ENCODE measurements at places on chromosomes 1 and 21. TPM values are rescaled to one million over a fixed set of nuclear protein-coding genes. Genes with fewer than 3 reads are reported as not detected.

Gene CXADR
- 66.0 TPM for polyA plus RNA-seq

Gene TBX19
- polyA plus RNA-seq = 1.7 TPM

Gene KCND3
- polyA plus RNA-seq = 0.05 TPM

Gene MSH4
- not detected for polyA plus RNA-seq

DNA sequence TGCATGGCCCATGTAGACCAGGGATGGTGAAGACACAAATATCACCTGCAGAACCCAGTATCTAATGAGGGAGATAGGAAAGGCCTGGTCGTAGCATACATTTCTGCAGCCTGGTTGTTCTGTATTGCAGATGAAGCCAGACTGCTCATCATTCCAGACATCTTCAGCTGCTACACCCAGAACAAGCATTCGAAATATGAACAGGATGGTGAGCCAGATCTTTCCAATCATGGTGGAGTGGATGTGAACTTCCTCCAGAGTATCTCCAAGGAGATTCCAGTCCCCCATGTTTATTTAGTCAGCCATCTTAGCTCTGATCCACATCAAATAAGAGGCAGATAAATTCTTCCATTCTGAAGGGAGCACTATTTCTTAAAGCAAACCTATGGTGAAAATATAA, 2.7 kb upstream of the MYCBP start:
- no peak for DNase-seq

DNA sequence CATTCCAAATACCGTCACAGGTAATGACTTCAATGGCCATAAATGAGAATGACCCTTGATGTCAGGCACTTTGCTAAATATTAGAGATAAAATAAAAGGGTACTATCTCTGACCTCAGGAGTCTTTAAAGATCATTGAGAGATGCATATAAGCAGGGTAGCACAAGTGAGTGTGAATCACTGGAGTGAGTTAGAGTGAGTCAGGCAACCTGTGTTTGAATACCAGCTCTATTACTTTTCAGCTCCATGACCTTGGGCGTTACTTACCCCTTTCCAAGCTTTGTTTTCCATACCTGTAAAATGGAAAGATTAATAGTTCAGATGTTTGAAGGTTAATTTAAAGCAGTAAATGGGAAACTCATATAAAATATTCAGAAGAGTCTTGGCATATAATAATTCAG, 1058.0 kb upstream of the ADGRL4 start:
- DNase-seq = no peak

GRCh38 chr1:207962716-207963426, 51.9 kb upstream of the CD34 start:
- no peak for DNase-seq

GRCh38 chr1:148385371-148386030, 97.6 kb downstream of the PPIAL4G start:
- DNase-seq = no peak

GRCh38 chr1:53076721-53077598, 14.9 kb downstream of the PODN start:
- DNase-seq = no peak

DNA sequence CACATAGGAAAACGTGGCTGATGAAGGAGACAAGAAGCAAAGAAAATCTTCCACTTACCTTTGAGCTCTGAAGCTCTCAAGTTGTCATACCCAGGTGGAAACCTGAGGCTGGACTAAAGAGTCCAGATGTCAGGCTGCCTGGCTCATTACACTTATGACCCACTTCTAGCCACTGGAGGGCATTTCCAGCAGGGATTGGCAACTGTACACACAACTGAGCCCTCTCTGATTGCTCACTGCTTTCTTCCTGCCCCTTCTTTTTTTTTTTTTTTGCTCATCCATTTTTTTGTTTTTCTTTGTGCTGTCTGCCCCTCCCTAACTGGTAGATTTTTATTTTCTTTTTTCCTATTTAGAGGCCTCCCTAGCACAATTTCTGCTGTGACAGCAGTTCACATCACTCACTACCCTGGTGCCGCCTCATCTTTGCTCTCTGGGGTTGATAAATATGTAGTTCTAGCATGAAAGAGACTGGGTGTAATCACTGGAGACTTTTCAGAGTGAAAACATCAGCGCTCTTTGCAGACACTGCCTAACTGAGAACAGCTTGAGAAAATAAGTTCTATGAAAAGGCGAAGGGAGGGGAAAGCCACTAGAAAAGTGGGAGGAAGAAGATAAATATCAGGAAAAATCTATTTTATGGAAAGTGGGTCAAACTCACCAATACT, 334.5 kb downstream of the NUF2 start:
- DNase-seq = no peak

- no peak for DNase-seq
These were observed 359.0 kb downstream of the RGS7 start for GRCh38 chr1:240998024-240998423.

GRCh38 chr1:168236836-168237611, 11.2 kb downstream of the SFT2D2 start:
- DNase-seq = no peak

DNA sequence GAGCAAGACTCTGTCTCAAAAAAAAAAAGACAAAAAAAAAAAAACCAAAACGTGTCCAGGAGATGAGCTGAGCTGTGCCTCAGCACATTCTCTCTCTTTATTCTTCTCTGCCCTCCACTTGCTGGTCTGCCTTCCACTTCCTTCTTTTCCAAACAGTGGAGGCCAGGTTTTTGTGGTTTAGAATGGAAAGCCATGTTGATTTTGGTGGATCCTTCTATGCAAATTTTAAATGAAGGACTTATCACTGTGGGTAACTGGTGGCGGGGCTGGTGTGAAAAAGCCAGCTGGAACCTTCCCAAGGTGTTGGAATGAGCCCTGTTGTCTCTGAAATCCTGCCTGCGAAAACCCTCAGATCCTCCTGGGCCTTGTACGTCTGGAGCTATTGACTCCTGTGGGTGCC, 61.9 kb downstream of the PTPRU start:
- DNase-seq = no peak

DNA sequence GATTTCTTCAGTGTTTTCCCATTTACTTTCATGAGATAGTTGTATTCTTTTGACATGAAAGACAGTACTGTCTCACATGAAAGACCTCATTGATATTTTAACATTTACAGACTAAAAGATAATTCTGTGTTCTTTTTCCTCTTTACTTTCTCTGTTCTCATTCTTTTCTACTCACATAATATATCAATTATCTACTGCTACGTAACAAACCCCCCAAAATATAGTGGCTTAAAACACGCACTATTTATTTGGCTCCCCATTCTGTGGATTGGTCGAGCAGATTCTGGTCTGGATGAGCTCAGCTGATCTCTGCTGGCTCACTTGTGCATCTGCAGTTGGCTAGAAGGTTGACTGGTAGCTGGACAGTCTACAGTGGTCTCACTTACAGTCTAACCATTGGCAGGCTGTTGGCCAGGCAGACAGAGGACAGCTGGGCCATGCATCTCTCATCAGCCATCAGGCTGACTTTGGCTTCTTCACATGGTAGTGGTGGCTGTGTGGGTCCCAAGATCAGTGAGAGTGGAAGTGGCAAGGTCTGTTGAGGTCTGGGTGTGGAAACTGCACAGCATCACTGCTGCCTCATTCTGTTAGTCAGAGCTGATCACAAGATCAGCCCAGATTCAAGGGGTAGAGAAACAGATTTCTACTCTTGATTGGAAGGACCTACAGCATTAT, 63.2 kb downstream of the MPZL1 start:
- DNase-seq = no peak

DNA sequence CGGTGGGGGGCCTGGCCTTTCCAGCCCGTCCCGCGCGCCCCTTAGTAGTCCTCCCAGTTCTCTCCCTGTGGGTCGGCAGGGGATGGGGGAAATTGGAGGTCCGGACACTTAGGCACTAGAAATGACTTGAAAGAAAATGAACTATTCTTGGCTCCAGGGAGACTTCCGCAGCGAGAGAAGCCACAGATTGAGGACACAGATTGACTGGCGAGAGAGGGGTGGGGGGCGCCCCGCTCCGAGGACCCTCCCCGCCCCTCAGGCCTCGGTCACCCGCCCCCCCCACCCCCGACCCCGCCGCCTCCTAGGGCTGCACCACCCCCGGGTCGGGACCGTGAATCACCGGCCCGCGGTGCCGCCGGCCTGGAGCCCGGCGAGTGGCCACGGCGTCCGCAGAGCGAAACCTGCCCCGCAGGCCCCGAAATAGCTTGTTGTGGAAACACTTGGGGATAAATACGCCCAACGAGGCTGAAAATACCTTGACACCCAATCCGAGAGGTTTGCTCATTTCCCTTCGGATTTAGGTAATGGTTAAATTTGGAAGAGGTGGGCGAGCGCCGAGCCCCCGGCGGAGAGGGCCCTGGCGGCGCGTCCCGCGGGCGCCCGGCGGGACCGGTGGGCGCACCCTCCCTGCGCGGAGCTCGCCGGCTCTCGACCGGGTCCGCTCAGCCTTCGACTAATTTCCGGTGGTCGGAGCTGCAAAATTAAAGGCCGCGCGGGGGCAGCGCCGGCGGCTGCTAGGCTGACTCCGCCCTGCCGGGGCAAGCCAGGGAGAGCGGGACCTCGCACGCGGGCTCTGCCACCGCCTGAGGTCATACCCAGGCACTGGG, at the start of gene GFI1:
Gene GFI1, minus strand, starts transcription at position 675 of the 827 bp plus-strand sequence. CDS start 3,438 bp downstream, outside the sequence.
- peak; percentile 46 for DNase-seq

DNA sequence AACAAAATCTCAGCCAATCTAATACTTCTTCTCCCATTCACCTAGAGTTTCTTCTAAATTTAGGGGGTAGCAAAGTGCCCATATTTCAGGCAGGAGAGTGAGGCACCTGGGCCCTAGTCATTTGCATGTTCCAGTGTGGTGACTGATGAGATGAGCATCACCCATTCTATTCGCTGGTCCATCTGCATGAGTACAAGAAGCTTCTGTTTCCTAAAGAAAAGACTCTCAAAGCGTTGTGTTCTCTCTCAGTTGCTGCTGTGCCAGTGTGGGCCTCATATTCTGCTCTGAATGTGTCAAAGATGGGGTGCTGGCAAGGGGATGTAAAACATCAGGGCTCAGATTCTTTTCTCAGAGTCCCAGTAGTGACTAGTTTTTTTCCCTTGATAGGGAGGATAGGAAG, 16.1 kb upstream of the DPYD start:
- no peak for DNase-seq

GRCh38 chr1:20220036-20220435, 33.7 kb upstream of the PLA2G2C start:
- DNase-seq = no peak
